OCI-LY7 (cell line): ENCODE measurements at places on chromosomes 1 and 21.

GRCh38 chr1:96488777-96489176 is 232.8 kb upstream of the PTBP2 start:
- no peak for DNase-seq

GRCh38 chr1:150162862-150163706 is 13.4 kb downstream of the PLEKHO1 start:
- peak; percentile 49 for DNase-seq

DNA sequence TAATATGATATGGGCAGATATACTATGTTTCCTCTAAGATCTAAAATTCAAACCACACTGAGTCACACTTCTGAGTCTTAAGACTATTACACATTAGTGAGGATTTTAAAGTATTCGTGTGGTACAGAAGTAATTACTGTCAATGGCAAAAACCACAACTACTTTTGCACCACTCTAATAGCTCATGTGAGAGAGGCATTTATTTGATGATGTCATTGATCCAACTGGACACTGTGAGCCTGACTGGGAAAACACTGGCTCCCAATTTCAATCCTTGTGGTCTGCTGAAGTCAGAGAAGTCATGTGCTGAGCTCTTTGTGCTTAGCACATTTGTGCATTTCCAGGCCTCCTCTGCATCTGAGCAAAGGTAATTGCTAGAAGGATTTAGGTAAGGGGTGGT is 377.8 kb downstream of the USH2A start:
- no peak for DNase-seq

DNA sequence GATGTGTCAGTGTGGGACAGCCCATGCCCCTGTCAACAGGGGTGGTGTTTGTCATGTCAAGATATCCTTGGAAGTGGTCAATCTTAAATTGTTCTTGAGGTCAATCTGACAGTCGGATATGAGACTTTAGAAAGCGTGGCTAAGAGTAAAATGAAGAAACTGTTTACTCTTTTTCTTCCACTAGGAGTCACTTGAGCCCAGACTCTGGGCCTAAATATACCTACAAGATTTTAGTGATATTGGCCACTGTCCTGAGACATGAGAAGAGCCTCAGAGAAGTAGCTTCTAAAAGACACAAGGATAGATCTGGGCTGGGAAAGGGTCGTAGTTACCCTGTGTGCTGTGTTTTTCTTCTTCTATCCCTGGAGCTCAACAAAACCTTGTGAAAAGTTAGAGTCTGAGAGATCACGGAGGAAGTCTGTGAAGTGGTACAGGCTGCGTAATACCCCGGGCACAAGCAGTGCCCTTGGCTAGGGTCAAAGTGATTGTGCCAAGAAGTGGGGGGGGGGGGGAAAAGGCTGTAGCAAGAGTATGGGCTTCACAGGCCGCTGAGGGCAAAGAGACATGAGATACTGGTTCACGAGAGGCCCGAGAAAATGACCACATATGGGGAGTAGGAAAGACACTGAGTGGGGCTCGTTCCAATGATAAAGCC is 355.2 kb upstream of the GREM2 start:
- no peak for DNase-seq

GRCh38 chr21:17467829-17468228 is 45.0 kb upstream of the CXADR start:
- DNase-seq, result no peak
